ENCODE measurements at places on chromosomes 7 and 10. TPM values are rescaled to one million over a fixed set of nuclear protein-coding genes. Genes with fewer than 3 reads are reported as not detected.

DNA sequence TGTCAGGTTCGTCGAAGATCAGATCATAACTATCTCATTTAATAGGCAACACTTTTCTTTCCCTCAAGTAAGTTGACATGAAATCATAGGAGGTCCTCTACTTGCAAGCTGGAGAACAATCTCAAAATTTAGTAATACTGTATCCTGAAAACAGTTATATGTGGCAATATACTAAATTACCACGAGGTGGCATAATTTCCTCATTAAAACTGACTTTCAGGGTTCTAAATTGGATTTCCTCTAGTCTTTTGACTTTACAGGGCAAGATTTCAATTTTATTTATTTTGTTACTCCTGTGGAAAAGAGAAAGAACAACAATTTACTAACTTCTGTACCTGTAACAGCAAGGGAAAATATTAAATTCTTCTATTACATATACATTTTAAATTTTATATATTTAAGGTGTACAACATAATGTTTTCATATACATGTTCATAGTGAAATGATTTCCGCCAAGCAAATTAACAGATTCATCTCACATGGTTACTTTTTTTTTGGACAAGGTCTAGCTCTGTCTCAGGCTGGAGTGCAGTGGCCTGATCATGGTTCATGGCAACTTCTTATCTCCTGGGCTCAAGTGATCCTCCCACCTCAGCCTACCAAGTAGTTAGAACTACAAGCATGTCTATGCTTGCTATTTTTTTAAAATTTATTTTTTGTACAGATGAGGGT lies 53.4 kb upstream of the CYP2C18 start:
- DNase-seq = no peak

- no peak for DNase-seq
Observed at GRCh38 chr7:86937363-86937878, 122.0 kb downstream of the ELAPOR2 start.

DNA sequence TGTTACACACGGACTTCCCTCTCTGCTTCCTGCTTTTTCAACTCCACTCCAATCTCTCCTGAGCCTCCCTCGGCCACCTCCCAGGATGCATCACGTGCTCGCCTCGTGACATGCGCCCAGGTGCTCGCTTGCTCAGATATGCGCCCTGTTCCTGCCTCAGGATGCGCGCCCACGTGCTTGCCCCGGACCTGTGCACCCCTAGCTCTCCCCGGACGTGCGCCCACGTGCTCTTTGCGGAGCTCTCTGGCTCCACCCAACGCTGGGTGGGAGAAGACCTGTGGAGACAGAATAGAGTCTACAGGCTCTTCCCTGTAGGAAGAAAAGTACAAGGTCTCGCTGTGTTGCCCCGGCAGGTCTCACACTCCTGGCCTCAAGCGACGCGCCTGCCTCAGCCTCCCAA lies 23.1 kb downstream of the PARD3 start:
- no peak for DNase-seq

The FAM25G gene
- not detected for total RNA-seq

GRCh38 chr10:68165643-68166042 lies 56.4 kb downstream of the MYPN start:
- no peak for DNase-seq

DNA sequence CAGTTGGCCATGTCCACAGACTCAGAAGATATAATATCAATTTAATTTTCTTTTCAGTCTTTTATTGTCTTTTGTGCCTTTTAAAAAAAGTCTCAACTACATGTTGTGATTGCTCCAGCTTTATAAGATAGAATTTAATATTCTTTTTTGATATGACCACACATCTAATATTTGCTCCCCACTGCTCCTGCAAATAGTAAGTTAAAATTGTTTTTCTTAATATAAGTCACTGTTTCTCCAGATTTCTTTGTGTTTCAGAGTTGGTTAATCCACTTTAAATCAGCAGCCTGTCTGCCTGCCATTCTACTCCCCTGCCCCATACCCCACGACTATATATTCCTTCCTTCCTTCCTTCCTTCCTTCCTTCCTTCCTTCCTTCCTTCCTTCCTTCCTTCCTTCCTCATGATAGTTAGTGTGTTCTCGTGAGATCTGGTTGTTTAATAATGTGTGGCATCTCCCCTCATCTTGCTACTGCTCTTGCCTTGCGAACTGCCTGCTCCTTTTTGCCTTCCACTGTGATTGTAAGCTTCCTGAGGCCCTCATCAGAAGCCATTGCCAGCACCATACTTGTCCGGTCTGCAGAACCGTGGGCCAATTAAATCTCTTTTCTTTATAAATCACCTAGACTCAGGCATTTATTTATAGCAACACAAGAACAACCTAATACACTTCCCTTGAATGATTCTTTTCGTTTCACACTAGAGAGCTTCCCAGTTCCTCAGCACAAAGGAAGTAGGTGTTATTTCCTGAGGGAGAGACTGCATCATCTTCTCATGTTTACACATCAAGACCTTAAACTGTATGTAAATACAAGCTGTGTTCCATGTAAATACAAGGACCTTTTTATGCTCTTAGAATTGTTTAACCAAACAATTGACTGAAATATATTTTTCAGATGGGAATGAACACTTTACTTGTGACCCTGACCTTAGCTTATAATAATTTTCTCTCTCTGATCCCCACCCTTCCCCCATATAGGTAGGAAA lies 24.5 kb downstream of the TAS2R16 start:
- no peak for DNase-seq

GRCh38 chr7:154644366-154644765 lies 358.6 kb downstream of the PAXIP1 start:
- DNase-seq = no peak

DNA sequence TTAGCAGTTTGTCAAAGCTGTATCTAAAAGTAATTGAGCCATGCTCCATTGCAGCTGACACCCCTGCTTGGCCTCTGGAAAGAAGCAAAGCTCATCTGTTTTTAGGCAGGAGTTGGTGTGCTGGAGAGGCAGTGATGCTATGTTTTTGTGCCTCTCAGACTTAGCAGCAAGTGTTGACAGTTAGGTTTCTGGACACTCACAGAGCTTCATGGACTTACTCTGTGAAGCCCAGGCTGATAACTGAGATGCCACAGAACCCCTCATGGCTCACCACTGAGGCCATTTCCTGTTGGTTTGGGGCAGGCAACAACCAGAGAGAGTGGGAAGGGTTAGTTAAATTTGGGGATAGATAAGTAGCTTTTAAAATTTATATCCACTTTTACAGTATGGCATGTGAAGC lies 59.8 kb downstream of the BTAF1 start:
- no peak for DNase-seq

The ZNF425 gene
- total RNA-seq = 0.78 TPM

DNA sequence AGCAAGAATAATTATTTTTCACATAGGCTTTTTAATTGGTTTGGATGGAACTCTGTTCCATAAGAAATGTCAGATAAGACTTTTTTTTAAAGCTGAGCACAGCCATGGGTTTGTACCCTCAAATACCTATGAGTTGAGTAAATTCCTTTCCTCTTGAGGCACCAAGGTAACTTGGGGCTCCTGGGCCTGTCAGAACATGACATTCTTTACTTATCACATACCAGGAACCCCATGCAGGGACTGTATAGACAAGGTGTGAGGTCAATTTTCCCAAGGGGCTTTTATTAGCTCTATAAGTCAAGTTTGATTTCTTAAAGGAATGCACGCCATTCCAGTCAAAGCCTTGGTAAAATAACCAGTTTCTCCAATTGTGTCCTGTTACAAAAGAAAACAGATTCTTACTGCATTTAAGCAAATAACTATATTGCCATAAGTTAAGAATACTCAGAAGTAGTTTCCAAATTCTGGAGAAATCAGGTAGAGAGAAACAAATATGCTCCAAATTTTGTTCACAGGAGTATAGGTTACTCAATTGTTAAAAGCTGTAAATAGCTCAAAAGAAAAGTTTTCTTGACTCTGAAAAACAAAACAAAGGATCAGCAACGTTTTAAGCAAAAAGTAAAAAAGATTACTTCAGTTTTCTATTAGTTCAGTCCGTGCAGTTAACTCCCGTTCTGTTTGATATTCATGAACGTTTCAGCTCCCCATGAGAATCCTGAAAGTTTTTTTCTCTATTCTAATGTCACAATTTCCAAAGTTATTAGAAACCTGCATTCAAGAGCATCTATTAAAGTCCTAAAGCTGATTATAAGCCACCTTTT lies 167.5 kb upstream of the NAMPT start:
- DNase-seq = no peak

DNA sequence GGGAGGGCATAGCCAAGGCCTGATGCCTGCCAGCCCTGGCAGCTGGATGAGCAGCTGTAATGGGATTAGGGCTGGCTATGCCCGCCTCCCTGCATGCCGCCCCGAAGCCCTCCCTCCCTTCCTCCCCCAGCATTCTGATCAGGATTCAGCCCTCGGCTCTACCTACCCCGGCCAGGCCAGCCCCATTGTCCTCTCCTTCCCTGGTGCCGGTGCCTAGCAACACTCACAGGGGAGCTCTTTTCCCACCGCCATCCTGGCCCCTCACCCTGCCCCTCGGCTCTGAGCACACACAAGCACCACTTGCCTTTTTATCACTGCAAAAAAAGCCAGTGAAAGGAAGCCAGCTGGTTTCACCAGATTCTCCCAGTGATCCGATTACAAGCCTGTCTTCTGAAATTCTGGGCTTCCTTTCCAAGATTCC lies 9.0 kb upstream of the ADCYAP1R1 start:
- no peak for DNase-seq

The MYL10 gene
- total RNA-seq = not detected

GRCh38 chr10:100733329-100733728 lies 12.1 kb upstream of the PAX2 start:
- DNase-seq = no peak

The ANKRD16 gene
- total RNA-seq = 3.9 TPM

The CHRM2 gene
- 83.7 TPM for total RNA-seq

DNA sequence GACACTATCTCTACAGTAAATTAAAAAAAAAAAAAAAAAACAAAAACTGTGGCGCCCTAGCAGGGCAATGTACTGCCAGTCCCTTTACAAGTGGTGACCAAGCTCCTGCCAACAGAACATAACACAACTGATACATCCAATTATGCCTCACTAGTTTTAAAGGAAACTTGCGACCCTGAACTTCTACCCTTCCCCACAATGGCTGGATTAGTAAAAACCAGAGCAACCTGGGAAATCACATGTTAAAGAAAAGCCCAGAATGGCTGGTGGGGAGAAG lies 16.5 kb downstream of the ATE1 start:
- no peak for DNase-seq

The ZNF716 gene
- total RNA-seq = not detected

DNA sequence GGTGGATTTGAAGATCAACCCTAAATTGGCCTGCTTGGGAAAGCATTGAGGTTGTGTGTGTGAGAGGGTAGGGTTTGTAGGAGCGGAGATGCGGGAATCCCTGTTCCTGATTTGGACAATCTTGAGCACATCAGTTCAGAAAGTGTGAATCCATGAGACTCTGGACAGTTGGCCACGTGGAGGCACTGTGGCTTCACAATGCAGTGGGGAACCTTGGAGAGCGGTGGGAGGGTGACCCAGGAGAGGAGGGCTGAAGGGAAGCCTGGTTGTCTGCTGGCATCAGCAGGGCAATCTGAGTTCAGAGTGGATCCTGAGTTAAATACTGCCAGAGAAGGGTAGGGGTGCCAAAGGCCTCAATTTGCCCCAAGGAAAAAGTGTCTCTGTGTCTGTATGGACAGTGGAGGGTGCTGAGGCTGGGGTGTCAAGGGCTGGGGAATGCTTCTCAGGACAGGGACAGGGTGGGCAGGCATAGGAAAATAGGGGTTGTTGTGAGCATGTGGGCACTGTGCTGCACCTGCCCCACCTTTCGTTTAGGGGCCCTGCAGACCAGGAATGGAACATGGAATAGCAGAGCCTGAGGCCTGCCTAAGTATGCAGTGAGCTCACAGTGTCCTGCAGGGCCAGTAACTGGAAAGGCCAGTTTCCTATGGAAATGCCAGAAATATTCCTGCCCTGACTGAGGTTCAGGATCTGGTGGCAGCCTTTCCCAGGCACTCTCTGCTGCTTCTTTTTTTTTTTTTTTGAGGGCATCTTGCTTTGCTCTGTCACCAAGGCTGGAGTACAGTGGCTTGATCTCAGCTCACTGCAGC lies 162.9 kb upstream of the PRSS58 start:
- DNase-seq = no peak
